ENCODE measurements at places on chromosomes 5 and 9.

DNA sequence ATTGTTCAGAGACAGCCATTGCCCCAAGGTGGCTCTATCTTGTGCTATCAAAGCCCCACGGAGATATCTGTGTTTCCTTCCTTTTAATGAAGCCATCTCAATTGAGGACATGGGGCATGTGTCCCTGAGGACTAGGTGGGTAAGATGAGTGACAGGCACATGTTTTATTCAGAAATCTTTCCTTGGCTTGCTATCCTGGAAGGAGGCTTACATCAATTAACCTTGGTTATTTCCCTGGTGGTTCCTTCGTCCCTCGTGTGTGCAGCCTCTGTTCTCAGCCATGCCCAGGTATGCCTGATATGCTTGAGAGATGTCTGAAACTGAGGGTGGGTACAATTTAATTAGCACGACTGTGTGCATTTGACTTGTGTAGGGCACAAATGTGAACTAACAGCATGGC is 102.2 kb upstream of the TUT7 start:
- no peak for DNase-seq

GRCh38 chr9:110835404-110835803 is 166.8 kb downstream of the MUSK start:
- no peak for DNase-seq

GRCh38 chr9:78678877-78679276 is 382.0 kb downstream of the PSAT1 start:
- no peak for DNase-seq

DNA sequence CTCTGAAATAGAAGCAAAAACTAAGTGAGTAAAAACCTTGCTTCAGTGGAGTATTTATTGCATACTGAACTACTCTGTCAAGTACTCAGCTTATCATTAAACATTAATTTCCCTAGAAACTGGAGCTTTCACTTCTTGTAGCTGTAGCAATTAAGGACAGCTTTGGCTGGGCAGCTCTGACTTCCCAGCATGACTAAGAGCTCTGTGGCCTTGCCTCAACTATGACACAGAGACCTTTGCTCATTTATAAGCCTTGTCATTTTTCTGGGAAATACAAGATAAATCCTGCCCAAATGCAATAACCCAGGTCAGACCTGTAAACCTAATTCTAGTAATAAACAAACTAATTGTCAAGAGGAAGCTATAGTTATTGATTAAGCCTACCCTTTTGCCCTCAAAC is 65.4 kb upstream of the STK32A start:
- no peak for DNase-seq

GRCh38 chr5:132979367-132979940 is 16.0 kb upstream of the AFF4 start:
- no peak for DNase-seq

DNA sequence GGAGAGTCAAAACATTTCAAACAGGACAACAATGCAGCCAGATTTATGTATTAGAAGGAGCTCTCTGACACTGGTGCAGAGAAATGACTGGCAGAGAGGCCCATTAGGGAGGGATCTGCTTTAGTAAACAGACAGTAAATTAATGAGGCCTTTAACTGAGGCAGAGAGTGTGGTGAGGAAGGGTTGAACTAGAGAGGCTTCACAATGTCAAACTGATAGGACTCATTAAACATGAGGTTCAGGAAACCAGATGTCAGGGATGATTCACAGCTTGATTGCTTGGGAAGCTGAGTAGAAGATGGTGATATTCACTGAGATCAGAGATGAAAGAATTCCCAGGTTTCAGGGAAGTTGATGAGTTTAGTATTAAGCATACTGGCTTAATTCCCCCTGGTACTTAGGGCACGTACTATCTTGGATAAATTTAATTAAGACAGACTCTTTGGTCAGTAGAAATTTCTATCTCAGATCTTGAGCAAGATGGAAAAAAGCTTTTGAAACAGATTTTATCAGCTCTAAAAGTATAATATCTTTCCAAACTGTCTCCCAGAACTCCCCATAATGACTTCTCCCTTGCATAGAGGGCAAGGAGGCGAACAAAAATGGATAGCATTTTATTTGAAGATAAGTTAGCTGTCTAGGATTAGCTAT is 8.6 kb upstream of the MUSK start:
- DNase-seq = no peak

Data from CD4-positive, CD25-positive, alpha-beta regulatory T cell (primary cell).